Thoracic aorta (tissue), 2 donors: ENCODE measurements at places on chromosomes 3 and 15.

DNA sequence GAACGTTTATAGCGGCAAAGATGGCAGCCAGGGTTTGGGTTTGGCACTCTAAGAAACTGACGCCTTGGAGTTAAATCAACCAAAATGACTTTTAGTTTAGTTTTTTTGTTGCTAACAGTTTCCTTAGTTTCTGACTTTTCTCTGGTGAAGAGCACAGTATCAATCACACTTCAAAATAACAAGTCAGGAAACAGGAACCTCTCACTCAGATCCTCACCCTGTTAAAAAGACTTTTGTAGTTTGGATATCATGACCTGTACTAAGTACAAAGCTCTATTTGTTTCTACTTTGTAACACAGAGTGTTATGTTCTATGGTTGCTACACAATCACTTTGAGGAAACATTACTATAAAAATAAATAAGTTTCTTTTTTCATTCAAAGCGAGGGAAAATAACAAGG lies 51.1 kb downstream of the ATP10A start:
- no peak for DNase-seq

- no peak for DNase-seq
Observed at GRCh38 chr15:48119277-48119676, 1.5 kb upstream of the SLC24A5 start.

- DNase-seq, result no peak
Observed at GRCh38 chr15:66704803-66705153, 2.7 kb downstream of the SMAD6 start.

DNA sequence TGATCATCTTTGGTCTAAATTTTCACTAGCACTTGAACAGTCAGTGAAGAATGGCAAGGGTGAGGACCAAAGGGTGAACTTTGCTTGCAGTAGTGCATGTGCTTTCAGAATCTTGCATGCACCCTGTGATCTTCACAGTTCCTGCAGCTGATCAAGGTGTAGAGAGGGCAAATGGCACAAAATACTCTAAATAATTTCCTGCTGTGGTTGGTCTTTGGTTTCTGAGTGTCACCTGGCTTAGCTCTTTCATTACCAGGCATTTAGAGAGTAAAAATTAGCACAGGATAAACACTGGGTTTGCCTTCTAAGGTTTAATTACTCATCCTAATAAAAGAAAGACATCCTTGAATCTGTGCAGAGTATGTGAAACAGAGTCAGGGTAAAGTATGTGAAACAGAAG lies 11.4 kb downstream of the TIPARP start:
- no peak for DNase-seq

- DNase-seq, result no peak
Observed at GRCh38 chr15:99310745-99311144, 59.5 kb downstream of the LRRC28 start.

- DNase-seq, result no peak
Observed at GRCh38 chr3:101141135-101141534, 147.9 kb upstream of the ABI3BP start.

DNA sequence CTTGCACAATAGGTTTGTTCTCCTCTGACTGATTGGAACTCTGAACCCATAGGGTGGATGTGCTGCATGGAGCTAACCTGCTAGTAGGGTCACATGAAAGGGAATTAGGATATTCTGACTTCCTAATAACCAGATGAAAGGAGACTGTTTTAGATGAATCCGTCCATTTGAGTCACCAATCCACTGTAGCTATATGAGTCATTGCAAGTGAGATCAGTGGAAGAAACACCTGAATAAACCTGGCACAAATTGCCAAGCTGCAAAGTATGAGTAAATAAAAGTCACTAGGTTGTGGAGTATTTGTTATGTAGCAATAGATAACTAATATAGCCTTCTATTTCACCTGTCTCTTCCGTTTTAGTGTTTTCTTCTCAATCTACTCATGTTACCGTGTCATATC lies 584.4 kb downstream of the PDCD6IP start:
- no peak for DNase-seq

GRCh38 chr3:194711286-194711685 lies 25.6 kb downstream of the FAM43A start:
- DNase-seq, result no peak

DNA sequence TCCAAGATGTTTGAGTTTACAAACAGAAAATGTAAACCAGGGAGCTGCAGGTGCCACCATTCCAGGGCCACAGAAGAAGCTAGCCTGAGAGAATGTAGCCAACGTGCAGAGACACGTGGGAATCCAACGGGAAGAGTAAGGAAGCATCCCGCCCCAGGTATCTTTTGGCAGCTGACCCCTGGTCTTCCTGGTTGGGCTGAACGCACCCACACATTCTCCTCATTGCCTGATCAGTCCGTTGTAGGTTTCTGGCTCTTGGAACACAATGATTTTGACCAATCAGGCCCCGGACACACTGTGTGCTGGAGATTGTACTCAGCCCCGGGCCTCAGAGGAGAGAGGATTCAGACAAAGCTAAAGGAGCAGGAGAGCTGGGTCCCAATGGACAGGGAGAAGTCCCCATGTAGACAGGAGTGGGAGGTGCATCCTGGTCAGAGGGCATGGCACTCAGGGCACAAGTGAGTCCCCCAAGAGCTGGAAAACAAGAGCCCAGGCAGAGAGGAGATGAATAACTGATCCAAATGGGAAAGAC lies 102.3 kb downstream of the TPRA1 start:
- DNase-seq, result no peak

- DNase-seq, result no peak
Observed at GRCh38 chr3:114452256-114452655, 158.4 kb downstream of the TIGIT start.

GRCh38 chr3:177320765-177321247 lies 123.5 kb upstream of the TBL1XR1 start:
- DNase-seq, result no peak

GRCh38 chr3:150451329-150452048 lies 43.4 kb downstream of the TSC22D2 start:
- no peak for DNase-seq

GRCh38 chr3:9249273-9250192 lies at the start of gene SRGAP3:
Gene SRGAP3, minus strand, starts transcription at chr3:9249646. Its CDS starts 695 bp downstream, at chr3:9248951.
- DNase-seq, result peak; percentile 56

GRCh38 chr3:192413461-192413860 lies 313.9 kb downstream of the FGF12 start:
- no peak for DNase-seq

- DNase-seq, result no peak
Observed at GRCh38 chr15:73694419-73694818, 10.2 kb downstream of the CD276 start.
